ENCODE measurements at places on chromosomes 7 and 10. TPM values are rescaled to one million over a fixed set of nuclear protein-coding genes. Genes with fewer than 3 reads are reported as not detected.

GRCh38 chr7:4093483-4093882 is 588.6 kb upstream of the FOXK1 start:
- no peak for DNase-seq

DNA sequence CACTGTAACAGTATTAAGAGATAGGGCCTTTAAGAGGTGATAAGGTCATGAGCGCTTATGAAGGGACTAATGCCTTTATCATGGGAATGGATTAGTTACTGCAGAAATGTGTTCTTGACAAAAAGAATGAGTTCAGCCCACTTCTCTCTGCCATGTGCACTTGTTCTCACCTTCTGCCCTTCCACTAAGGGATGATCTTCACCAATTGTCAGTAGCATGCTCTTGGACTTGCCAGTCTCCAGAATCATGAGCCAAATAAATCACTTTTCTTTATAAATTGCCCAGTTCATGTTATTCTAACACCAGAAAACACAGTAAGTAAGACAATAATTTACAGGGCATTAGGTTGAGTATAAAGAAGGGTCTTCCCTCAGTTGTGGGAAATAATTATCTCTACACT is 189.1 kb downstream of the CRPPA start:
- no peak for DNase-seq

DNA sequence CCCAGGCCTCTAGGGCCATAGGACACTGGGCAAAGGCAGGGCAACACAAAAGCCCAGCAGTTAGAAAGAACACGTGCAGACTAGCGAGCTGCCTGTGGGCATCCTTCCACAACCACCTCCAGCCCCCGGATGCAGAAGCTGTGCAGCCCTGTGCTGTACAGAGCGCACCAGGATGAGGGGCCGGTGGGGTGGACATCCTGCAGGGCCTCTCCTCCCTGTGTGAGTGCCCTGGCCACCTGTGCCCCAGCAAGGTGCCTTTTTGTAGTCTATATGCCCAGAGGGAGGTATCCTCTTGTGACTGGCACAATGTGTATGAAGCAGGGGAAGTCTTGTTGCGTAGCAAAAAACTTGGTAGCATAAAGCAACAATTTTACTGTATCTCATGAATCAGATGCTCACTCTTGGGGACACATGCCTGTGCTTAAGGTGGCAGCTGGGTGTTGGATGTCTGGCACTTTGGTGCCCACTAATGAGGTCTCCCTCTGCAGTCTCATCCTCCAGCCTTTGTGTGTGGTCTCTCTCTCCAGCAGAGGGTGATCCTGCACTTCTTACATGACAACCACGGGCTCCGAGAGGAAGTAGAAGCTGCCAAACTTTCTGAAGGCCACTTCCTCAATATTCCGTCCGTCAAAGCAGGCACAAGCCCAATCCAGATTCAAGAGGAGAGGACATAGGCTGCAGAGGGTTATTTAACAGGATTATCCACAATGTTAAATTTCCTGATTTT is 8.7 kb downstream of the NCAPG2 start:
- peak; percentile 78 for DNase-seq

DNA sequence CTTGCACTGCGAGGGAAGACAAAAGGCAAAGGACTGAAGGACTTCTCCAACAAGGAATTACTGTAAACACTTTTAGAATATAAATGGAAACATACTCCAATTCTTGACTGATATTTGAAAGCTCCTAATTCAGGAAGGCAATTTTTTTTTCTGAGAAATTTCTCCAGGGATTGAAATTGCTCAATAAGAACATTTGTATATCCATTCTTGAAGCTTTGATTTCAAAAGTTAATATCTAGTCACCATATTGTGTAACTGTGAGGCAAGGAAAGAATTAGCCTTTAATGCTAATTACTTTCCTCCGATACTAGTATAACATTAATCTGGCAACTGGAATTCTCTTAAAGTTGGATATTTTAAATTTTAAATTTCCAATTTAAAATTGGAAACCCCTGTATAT is 188.4 kb upstream of the COL1A2 start:
- no peak for DNase-seq

GRCh38 chr10:6296828-6297251 is 94.1 kb downstream of the PFKFB3 start:
- DNase-seq: no peak

DNA sequence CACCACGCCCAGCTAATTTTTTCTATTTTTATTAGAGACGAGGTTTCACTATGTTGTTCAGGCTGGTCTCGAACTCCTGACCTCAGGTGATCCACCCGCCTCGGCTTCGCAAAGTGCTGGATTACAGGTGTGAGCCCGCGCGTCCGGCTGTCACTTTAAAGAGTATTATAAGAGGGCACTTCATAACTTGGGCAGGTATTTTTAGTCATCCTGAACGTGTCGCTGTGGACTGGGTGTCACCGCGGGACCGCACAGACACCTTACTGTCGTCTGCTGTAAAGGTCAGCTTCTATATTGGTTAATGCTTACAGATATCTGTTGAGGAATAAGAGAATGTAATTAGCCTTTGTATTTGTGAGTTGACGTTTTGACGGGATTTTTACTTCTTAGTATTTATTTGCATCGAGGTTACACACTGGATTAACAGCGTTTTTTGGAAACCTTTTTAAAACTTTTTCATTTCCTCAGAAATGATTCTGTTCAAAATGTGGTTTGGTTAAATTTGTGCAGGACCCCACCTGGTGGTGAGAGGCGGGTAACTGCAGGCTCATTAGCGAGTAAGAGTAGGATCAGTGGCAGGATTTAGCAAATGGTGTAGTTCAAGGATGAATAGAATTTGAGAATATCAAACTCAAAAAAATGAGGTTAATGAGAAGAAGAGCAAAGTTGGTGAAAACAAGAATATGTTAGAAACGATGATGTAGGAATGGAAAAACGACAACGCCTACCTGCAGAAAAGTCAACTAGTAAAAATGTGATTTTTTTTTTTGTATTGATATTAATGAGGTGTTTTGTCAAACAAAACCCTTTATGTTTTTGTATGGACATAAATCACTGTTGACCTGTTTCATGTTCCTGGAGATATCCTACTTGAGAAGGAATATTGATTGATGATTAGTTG is 3.2 kb downstream of the DNAJB6 start:
- DNase-seq: peak; percentile 37

DNA sequence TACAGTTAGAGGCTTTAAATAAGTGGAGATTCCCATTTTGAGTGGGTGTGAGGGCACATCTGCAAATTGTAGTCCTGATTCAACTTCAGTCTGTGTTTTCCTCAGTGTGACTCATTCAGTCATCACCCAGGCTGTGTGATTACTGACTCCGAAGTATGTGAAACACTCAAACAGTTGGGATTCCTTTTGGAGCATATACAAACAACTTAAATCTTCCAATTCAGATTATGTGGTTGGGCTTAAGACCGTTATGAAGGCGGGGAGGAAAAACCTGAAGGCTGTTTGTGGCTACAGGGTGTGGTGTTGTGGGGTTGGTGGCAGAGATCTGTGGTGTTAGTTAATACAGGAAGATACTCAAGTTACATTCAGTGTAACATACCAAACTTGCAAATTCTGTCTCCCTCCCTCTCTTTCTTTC is 259.7 kb upstream of the FERD3L start:
- no peak for DNase-seq

DNA sequence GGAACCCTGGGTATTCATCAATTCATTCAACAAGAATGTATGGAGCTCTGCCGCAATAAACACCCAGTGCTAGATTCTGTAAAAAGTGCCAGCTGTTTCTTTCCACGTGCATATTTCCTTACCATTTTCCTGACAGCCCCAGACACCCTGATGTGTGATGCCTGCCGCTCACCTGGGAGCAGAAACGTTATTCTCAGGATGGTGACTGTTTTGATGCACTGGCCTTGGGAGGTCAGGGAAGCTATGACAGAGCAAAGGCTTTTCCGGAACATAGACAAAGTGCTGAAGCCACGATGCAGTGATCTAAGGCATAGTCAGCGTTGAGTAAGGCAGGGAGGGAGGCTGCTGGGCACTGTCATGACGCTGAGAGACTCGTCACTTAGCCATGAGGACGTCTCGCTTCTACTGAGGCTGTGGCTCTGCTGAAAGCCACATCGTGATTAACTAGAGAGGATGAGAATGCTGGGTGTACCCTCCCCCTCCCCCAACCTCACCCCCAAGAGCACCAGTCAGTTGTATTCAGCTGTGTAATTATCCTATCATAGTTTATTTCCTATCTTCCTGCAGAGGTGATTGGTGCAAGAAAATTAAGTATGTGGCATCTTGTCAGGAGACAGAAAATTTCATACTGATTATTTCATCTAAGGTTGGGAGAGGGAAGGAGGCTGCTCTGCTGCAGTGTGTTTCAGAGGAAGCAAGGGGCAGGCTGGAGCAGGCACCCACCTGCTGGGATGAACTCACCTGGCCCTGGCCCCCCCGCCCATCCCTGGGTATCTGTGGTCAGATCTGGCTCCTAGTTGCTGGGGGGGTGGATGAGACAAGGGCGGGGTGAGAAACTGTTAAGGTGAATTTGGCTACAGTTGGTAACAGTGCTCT is 48.8 kb upstream of the SMNDC1 start:
- DNase-seq: no peak

DNA sequence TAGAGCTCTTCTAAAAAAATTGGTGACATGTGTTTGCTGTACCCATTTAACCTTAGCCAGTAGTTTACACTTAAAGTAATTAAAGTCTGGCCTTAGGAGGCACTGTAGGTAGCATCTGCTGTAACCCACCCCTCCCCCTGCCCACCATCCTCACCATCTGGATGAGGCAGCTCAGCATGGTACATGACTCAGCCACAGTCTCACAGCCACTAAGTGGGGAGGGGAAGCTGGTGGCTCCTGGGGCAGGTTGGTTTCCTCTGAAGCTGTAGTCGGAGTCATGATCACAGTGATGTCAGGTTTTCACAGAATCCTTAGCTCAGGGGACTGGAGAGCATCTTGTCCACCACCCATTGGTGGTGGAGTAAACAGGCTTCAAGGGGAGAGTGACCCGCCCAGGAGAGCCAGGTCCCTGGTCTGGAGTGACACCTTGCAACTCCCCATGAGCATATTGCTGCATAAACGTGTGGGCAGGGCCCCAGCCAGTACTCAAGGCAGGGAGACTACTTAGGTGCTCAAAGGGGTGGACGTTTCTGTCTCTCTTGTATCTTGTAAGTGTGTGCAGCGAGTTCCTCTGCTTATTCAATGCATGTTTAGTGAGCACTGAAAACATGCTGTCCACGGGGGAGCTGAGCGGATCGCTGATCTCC is 125.9 kb downstream of the GRK5 start:
- DNase-seq: no peak

GRCh38 chr10:3064423-3064822 is 2.9 kb upstream of the PFKP start:
- DNase-seq: no peak

DNA sequence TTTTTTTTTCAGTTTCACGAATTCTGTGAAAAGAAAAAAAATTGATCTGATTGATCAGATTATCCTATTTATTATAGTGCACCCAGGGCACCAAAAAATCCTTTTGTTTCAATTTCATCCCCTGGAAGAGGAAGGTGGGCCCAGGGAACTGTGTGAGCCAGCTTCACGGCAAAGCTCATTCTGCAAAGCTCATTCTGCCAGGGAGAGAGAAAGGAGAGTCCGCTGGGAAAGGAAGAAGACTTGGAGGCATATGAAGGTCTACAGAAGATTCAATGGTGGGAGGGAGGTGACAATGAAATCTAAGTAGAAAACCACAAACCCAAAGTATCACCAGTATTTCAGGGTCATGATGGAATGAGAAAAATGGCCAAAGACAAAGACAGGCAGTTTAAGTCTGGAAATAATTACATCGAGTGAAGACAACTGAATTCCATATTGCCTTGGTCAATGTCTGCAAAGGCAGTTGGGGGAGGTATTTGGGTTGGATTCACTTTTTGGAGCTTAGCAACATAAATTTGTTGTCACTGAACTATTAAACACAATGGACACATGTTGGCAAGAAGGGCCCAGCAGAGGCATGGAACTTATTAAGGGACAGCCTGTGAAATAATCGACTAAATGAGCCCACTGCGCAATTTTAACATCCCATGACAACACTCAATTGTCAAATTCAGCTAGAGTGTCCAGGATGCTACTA is 587.8 kb upstream of the MKI67 start:
- DNase-seq: no peak

DNA sequence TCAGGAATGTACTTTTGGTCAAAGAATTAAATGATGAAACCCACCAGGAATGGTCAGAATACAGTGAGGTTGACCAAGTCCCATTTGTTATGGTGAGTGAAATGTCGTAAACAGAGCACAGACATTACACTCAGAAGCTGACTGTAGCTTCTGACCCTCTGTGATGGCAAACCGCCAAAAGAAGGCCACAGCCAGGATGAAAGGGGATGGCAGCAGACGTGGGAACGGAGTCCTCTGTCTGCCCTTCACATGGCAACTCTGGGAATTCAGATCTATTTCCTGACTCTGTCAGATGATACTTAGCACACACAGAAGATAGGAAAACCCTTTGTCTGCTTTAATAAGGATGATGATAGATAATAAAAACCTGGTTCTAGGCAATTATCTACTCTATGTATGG is 757.1 kb downstream of the SORCS3 start:
- no peak for DNase-seq

GRCh38 chr7:11833431-11833830 is 1.4 kb upstream of the THSD7A start:
- no peak for DNase-seq

GRCh38 chr10:97574374-97575126 is 2.0 kb downstream of the ANKRD2 start:
- peak; percentile 39 for DNase-seq

- no peak for DNase-seq
Measured at GRCh38 chr10:130772676-130773075, 538.8 kb downstream of the TCERG1L start.

DNA sequence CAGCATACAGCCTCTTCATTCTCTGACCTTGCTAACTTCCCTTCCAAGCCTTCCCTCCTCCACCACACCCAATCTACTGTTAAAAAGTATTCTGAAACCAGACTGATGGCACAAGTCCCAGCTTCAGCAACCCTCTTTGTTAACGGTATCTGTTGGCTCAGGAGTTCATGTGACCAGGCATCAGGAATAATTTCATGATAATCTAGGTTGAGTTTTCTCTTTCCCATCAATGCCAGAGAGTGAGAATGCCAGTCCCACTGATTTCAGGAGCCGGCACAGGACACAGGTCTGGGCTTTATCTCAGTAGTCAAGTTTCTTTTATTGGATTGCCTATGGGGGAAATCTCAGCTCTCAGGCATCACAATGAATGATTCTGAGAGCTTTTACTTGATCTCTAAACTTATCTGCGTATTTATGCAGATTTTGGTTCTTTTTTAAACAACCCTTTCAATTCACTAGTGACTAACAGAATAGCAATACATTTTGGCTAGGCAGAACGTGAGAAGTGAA is 231.0 kb upstream of the LYZL1 start:
- no peak for DNase-seq

- DNase-seq: peak; percentile 77
Measured at GRCh38 chr7:130941322-130942210, 207.6 kb upstream of the KLF14 start.

DNA sequence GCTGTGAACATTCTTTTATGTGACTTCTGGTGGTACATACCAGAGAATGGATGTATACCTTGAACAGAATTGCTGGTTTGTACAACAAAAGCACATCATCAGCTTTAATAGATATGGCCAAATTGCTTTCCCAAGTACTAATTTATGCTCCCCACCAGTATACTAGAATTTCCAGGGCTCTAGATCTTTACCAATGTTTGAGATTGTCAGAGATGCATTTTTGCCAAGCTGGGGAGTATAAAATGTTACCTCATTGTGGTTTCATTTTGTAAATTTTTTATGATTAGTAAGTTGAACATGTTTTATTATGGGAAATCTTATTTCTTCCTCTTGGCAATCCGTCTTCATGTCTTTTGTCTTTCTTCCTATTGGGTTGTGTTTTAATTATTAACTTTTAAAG is 179.9 kb upstream of the TMEM106B start:
- no peak for DNase-seq

Gene PLEKHS1
- total RNA-seq: 12.2 TPM

Gene TRPV5
- not detected for total RNA-seq

Gene GARIN1A
- total RNA-seq: 1.6 TPM

Gene AKR1D1
- total RNA-seq: not detected
